Germinal center (tissue), 1 donor: ENCODE measurements at places on chromosomes 7 and 10.

DNA sequence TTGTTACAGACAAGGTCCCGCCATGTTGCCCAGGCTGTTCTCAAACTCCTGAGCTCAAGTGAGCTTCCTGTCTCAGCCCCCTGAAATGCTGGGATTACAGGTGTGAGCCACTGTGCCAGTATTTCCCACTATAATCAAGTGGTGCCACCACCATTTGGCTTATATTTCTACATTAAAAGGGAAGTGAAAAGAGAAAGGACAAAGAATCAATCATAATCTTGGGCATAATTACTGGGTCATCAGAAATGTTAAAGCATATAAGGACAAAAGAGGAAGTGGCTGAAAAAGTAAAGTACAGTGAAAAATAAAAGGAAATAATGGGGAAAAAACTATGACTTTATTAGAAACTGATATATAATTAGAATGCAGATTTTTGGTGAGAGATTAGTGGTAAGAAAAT, 25.7 kb upstream of the ENTPD1 start:
- DNase-seq = no peak

GRCh38 chr7:33849971-33850559, 55.3 kb upstream of the BMPER start:
- DNase-seq = no peak

DNA sequence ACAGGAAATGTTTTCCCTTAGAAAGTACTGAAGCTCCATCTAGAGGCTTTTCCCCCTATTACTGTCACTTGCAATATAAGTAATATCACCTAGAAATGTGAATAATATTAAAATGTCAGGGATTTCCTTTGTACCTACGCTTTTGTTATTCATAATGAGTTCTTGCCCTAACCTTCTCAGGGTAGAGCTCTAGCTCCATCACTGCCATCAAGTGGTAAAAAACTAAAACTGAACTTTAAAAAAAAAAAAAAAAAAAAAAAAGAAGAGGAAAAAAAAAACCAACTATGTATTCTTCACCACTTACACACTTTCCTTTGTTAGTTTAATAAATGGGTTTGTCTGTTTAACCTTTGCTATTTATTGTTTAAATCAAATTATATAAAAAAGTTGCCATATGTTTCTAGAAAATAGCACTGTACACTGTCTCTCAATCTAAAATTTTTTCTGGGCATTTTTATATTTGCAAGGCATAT, 49.9 kb downstream of the DNAJC1 start:
- peak; percentile 33 for DNase-seq

GRCh38 chr7:157500171-157500960, 163.6 kb downstream of the DNAJB6 start:
- no peak for DNase-seq

- peak; percentile 57 for DNase-seq
Observed at GRCh38 chr10:72272689-72273409, 875 bp upstream of the DDIT4 start.

DNA sequence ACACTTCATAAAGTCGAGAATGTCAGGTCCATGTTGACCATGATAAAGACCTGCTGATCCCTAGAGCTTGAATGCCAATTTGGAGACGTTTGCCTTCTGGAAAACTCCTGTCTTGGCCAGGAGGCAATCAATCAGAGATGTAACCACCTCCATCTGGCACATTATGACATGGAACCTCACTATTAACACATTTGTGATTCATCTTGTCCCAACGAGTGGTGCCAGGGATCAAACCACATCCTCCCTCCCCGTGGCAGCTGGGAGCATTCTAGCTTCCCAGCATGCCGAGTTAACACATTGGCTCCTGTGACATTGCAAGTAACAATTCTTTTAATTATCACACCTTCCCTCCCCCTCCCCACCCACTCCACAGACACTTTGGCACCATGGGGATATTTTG, 84.0 kb upstream of the PPP1R17 start:
- no peak for DNase-seq

DNA sequence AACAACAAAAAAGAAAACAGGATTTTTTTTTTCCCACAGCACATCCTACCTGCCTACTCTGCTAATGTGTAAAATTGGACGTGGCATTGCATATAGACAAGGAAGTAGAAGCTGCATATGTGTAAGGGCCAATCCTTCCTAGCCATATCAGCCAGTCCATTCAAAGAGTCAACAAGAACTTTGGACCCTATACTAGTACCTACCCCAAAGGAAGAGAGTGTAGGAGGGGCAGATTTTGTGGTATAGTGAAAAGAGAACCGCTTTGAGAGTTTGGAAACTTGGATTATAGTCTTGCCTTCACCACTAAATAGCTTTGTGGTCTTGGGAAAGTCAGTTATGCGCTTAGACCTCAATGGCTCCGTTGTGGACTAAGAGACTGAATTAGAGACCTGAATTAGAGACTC, 12.1 kb upstream of the MCU start:
- DNase-seq = no peak

DNA sequence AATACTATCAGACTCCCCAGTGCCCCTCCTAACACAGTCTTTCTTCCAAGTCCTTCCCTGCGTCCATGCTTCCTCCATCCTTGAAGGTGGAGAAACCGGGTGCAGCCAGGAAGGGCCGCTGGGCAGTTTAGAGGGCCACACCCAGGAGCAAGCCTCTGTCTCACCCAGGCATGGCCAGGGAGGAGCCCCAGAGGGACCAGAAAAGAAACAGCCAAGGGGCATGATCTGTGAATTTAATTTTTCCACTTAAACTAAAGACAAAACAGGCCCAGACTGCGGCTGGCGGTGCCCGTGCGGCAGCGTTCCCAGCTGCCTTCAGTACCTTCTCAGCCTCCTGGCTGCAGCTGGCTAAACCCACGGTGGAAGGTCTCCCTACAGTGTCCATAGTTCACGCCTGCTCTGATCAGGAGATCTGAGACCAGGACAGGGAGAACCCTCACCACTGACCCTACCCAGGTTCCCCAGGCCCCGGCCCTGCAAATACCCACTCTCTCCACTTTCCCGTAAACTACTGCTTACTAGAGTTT, 12.9 kb downstream of the UNCX start:
- DNase-seq = no peak

DNA sequence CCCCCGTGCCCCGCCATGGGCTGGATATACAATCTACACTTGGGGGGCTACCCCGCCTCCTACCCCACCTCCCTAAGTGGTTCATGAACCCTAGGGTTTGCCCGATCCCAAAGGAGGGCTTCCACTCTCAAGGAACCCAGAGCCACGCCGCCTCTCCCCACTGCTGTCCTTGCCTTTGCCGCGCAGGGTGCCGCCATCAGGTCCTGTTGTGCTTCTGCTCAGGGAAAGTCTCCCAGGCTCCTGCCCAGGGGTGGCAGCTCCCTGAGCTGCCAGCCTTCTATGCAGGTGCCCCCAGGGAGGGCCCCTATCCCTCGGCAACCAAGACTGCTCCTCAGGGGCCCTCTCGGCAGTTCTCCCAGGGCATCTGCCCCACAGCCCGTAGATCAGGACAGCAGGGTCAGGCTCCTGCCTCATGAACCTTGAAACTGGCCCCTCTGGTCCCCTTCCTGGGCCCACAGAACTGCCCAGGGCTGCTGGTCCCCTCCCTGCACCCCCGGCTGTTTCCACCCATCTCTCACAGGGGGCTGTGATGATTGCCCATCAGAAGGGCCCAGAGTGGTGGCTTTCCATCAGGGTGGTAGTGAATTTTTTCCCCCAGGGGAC, 13.0 kb upstream of the PCBD1 start:
- DNase-seq = no peak

GRCh38 chr7:55524558-55525310, 47.6 kb downstream of the VOPP1 start:
- DNase-seq = no peak

GRCh38 chr10:79023240-79024162, 45.3 kb upstream of the ZMIZ1 start:
- peak; percentile 33 for DNase-seq

DNA sequence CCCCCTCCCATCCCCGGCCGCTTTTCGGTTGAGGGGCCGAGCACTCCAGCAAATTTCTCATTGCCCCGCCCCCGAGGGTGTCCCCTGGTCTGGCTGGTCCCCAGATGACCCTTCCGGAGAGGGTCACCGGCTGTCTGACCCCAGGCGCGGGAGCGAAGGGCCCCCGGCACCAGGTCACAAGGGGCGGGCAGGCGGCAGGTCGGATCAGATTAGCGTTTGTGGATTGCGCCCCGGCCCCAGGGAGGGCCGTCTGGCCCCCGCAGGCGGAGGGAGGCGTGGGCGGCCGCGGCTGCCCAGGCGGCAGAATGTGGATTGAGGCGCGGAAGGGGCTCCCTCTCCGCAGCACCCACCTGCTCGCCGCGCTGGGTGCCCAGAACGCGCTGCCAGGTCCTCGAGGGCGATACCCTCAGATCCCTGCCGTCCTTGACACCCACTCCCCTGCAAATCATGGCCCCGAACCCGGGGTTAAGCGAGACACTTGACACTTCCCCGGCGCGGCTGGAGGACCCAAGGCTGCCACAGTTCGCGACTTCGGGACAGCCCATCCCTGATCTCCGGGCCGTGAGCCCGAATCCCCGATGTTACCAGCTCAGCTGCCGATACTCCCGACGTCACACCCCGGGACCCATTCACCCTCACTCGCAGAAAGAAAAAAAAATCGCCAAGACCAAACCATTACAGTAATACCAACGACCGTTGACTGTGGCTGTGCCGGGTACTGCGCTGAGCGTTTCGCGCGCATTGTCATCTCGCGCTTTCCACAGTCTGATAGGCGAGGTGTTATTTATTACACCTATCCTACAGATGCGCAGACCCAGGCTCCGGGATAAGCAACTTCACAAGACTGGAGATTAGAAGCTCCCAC, 953 bp downstream of the NODAL start:
- no peak for DNase-seq

- no peak for DNase-seq
Observed at GRCh38 chr10:62699148-62699547, 105.4 kb upstream of the ADO start.

DNA sequence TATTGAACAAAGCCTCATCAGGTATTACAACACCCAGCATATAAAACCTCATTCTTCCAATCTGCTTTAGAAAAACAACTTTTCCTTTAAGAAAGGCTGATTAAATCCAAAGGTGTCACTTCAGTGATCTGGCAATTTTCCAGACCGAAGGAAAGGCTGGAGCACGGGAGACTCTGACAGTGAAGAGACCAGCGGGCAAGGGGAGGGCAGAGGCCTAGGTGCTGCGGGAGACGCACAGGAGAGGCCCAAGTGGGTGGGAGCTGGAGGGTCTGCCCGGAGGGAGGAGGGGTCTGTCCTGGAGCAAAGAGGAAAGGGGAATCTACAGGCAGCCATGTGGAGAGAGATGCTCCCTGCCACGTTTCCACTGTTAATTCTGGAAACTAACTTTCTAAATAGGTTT, 24.3 kb upstream of the PPP2R2D start:
- no peak for DNase-seq

- no peak for DNase-seq
Observed at GRCh38 chr7:24654305-24654704, 81.1 kb downstream of the PALS2 start.

DNA sequence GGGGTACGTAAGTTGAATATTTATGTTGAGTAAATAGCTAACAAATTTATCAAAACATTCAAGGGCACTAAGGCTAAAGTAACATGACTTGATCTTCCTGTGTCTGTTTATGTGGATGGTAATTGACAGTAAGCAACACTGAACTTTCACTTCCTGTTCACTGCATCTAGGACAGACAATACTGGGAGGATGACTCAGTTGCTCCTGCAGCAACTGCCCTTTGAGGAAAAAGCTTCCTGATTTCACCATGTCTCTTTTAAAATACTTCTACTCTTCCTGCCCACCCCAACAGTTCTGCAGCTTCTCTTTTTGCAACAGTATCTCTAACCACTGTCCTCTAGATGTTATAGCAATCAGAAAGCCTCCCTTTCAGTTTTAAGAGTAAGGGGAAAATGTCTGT, 76.6 kb upstream of the HGF start:
- DNase-seq = no peak

DNA sequence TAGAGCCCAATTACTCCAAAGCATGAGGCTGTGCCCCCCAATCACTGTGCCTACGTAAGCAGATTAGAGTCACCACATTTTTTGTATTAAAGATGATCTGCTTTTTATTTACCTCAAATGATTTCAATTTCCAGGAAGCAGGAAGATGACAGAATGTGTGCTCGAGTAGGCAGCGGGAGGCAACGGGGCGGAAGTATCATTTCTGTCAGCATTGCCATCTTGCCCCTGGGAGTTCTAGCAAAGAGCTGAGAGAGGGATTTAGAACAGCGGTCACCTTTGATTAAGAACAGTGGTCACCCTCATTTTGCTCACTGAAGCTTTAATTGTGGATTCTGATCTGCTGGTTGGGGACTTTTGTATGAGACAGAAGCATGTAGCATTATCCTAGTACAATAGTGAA, 117.1 kb upstream of the FAM13C start:
- no peak for DNase-seq

GRCh38 chr10:127937069-127937468, 30.2 kb downstream of the PTPRE start:
- DNase-seq = no peak

DNA sequence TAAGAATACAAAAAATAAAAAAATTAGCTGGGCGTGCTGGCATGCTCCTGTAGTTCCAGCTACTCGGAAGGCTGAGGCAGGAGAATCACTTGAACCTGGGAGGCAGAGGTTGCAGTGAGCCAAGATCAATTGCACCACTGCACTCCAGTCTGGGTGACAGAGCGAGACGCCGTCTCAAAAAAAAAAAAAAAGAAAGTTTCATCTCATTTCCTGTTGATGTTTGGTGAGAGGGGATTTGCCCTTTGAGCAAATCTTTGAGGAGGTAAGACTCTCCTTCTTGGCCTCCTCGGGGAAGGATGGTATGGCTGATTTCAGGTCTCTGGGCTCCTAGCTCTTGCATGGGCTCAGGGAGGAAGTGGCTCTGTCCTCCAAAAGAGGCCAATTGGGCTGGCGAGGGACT, 3.6 kb upstream of the GRID2IP start:
- no peak for DNase-seq

DNA sequence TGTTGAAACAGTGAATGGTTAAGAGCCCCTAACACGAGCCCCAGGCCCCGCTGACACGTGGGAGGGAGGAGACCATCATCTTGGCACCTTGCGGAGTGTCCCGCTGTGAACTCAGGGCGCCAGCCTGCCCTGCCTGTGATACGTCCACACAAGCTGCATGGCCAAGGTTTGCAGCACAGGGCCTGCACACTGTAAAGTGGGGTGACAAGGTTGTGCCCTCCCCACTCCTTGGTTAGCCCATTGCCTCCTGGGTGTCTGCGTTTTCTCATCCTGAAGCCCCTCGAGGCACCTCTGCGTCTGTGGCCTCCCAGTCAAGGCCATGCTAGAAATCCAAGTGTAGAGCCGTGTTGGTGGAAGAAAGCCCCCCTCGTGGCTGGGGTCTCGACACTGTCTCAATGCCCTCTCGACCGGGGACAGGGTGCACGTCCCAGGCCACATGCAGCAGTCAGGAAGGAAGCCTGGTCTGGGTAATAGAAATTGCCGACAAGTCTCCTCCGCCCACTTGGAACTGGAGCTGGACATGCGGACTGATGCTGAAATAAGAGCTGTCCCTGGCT, 192.1 kb downstream of the DNAJB6 start:
- DNase-seq = no peak
